GM12891 (cell line): ENCODE measurements at places on chromosomes 1 and 21.

DNA sequence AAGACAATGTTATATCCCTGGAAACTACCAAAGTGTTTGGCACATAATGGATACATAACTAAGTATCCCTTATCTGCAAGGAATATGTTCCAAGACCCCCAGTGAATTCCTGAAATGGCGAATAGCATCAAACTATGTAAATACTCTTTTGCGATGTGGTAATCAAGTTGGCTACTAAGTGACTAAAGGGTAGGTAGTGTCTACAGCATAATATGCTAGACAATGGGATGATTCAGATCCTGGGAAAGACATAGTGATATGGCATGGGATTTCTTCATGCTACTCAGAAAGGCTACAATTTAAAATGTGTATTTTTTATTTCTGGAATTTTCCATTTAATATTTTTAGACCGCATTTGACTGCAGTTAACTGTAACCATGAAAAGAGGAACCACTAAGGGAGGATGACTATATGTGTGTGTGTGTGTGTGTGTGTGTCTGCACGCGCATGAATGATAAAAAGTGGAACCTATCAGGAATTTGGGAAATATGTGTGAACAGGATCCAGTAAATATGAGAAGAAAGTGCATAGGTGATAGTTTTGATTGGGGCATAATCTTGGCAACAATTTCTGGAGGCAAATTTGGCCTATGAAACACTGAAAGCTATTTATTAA lies 1899.9 kb downstream of the NCAM2 start:
- DNase-seq, result no peak

DNA sequence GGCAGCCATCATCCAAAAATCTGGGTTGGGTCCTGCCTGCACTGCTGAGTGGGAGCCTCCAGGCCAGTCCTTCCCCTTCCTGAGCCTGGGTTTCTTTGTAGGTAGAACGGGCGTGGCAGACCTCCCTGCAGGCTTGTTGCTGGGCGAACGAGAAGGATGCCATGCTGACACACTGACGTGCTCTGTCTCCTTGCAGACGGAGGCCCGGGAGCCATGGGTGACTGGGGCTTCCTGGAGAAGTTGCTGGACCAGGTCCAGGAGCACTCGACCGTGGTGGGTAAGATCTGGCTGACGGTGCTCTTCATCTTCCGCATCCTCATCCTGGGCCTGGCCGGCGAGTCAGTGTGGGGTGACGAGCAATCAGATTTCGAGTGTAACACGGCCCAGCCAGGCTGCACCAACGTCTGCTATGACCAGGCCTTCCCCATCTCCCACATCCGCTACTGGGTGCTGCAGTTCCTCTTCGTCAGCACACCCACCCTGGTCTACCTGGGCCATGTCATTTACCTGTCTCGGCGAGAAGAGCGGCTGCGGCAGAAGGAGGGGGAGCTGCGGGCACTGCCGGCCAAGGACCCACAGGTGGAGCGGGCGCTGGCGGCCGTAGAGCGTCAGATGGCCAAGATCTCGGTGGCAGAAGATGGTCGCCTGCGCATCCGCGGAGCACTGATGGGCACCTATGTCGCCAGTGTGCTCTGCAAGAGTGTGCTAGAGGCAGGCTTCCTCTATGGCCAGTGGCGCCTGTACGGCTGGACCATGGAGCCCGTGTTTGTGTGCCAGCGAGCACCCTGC lies 1.4 kb downstream of the GJA4 start:
- DNase-seq, result no peak

GRCh38 chr1:227621211-227621610 lies 57.9 kb downstream of the ZNF678 start:
- no peak for DNase-seq

- DNase-seq, result no peak
Observed at GRCh38 chr21:25385911-25386474, 221.3 kb downstream of the MRPL39 start.

GRCh38 chr1:192439373-192440025 lies 122.7 kb downstream of the RGS21 start:
- DNase-seq, result no peak

DNA sequence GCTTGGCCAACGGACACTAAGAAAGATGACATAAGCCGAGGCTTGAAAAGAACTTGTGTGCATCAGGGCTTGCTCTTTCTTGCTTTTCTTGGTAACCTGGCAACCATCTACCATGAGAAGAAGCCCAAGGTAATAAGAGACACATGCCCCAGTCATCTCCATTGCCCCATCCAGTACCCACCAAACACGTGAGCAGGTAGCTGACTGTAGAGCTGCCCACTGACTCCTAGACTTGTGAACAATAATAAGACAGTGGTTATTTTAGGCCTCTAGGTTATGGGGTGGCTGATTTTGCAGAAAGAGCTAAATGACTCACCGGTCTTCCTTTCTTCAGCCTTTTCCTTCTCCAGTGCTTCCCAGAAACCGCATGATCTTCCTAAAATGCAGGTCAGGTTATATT lies 105.0 kb upstream of the JUN start:
- DNase-seq, result no peak

DNA sequence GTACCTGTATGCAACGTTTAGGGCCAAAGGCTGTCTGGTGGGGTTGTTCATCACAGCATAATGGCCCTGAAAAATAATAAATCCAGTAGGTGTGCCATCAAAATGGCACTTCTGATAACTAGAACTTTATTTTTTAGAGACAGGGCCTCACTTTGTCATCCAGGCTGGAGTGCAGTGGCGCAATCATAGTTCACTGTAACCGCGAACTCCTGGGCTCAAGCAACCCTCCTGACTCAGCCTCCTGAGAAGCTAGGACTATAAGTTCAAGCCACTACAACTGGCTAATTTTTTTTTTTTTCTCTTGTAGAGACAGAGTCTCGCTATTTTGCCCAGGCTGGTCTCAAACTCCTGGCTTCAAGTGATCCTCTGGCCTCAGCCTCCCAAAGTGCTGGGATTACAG lies 4.7 kb downstream of the SNAPIN start:
- DNase-seq, result no peak

DNA sequence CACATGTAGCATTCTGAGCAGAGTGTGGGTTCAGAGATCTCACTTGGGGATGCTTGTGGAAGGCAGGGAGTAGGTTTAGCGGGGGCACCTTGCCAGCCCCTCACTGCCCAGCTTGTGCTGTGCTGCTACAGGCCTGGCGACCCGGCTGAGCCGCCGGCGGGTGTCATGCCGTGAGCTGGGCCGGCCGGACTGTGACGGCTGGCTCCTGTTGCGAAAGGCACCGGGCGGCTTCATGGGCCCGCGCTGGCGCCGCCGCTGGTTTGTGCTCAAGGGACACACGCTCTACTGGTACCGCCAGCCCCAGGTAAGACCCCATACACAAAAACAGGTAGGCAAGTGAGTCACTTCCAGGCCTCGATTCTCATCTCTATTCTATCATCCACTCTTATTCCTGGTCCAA lies 5.5 kb upstream of the CATSPER4 start:
- DNase-seq, result no peak

DNA sequence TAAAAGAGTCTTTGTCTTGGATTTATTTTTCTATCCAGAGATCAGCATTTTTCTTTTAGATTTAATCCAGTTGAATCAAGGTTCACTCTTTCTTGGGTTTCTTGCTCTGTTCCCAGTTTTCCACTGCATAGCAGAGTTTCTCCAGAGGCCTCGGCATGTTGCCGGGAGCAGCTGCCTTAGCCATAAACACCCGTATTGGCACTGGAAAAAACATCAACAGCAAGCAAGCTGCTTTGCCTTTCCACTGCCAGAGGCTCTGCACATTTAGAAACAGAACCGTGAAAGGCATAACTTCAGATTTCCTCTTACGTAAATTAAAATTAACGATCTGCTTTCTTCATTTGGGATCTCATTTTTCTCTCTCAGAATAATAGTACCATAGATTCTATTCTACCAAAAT lies 181.8 kb upstream of the L1TD1 start:
- no peak for DNase-seq

DNA sequence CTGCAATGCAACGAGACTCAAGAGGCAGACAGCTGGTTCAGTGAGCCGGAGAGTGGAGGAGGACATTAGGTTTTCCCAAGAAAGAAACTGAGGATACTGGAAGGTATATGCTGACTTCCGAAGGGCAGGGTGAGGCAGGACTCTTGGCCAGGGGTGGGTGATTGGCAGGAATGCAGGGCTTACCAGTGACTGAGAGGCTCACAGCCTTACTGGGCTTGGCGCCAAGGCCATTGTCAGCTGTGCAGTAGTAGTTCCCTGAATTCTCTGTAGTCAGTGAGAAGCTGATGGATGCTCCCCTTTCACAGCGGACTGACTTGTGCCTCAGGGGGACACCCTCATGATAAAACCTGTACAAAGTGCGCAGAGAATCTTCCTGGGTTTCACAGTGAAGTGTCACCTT lies 9.6 kb downstream of the FCRL5 start:
- DNase-seq, result no peak

DNA sequence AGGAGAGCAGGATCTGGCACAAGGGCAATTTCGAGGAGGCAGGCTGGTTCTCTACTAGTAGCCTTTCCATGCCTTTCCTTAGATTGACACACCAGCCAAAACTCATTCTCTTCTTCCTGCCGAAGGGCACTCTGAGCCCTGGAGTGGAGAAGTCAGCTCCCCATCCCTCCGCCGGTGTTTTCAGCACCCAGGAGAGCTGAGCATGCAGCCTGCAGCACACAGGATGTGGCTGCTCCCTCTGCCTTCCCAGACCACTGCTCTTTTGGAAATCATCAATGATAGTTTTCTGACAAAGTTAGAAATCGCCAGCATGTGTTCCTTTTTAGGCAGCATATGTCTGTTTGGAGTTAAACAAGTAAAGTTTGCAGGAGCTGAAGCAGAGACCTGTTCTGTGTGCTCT lies 11.7 kb downstream of the RNU5D-1 start:
- DNase-seq, result no peak

DNA sequence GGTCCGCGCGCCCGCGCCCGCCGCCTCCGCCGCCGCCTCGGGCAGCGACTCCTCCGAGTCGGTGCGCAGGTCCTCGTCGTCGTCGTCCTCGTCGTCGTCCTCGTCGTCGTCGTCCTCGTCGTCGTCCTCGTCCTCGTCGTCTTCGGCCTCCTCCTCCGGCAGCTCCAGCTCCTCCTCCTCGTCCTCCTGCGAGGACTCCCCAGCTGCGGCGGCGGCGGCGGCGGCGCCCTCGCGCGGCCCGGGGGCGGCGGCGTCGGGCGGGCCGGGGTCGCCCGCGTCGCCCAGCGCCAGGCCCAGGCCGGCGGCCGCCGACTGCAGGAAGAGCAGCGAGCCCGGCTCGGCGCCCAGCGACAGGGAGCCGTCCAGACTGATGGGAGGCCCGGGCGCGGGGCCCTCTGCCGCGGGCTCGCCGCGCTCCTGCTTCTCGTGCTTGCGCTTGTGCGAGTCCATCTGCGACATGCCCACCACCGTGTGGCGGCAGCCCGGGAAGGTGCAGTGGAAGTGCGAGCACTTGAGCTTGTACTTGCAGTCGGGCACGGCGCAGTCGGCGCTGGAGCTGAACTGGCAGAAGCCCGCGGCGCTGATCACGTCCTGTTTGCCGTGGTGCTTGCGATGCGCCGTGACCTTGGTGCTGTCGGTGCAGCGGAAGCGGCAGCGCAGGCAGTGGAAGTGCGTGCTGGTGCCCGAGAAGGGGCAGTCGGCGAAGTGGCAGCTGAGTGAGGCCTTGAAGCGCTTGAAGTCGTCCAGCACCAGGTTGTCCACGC lies 157.3 kb downstream of the CASZ1 start:
- DNase-seq, result no peak

DNA sequence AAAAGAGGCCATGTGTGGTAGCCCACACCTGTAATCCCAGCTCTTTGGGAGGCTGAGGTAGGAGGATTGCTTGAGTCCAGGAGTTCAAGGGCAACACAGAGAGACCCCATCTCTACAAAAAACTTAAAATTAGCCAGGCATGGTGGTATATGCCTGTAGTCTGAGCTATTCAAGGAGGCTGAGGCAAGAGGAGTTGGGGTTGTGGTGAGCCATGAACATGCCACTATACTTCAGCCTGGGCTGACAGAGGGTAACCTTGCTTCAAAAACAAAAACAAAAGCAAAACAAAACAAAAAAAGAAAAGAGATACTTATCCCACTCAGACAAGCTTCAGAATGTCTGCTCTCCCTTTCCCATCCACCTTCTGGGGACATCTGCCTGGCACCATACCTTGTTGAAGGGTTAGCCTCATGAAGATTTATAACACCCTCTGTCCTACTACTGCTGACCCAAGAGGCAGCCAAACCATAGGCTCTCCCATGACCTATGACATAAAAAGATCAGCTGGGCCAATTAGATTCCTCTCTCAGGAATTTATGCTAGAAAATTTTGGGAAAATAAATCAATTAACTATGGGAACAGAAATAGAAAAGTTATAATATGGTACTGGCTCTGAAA lies 13.2 kb downstream of the TMCO1 start:
- no peak for DNase-seq

DNA sequence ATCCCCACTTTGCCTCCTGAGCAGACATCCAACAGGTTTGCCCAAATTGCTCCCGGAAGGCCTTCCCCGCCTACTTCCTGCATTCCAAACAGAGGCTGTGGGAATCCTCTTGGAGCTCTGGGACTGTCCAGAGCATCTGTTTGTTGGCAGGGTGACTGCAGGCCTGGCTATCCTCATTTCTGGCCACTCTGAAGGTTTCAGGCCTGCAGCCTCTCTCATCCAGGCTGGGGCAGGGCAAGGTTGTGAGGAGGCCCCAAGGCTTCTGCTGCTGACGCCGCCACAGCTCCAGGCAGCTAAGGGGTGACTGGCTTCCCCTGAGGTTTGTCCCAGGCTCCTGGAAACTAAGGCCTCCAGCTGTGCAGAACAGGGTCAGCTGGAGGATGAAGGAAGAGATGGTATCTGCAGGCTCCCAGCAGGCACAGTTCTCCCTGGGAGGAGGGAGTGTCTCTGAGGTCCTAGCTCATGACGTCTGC lies 11.3 kb downstream of the CDK18 start:
- no peak for DNase-seq

- peak; percentile 62 for DNase-seq
Observed at GRCh38 chr1:26820784-26821269, 5.7 kb upstream of the ZDHHC18 start.

DNA sequence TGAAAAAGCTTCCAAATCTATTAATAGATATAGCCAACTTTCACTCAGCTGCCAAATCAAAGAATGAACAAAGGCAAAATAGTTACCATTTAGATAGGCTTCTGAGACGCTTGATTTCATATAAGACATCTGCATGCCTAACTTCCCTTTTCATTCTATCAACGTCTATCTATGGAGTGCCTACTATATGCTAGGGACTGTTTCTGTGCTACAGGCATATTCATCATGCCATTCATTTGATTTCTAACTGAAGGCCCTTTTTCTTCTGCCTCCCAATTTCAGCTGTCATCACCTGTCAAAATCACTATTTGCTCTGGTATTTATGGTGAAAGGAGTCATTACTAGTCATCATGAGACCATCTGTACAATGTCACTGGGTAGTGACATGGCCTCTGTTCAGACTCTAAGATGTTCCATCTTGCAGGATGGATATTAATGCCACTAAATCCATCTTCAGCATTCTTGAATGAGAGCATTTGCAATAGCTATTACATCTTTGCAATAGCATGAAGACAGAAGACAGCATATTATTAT lies 4.3 kb upstream of the KRTAP13-1 start:
- no peak for DNase-seq

GRCh38 chr21:46052703-46053651 lies 44.9 kb upstream of the COL6A2 start:
- DNase-seq, result no peak

GRCh38 chr1:117366177-117367045 lies 838 bp upstream of the MAN1A2 start:
- peak; percentile 75 for DNase-seq
